Dermis blood vessel endothelial cell (primary cell): ENCODE measurements at places on chromosomes 4 and X. TPM values are rescaled to one million over a fixed set of nuclear protein-coding genes. Genes with fewer than 3 reads are reported as not detected.

Gene CYP2U1
- total RNA-seq, result 7.4 and 7.7 TPM in 2 replicates

Gene CTAG1B
- not detected in 2 replicates for total RNA-seq

Gene RHOXF2
- not detected in 2 replicates for total RNA-seq

Gene MAGED4
- 28.2 and 28.9 TPM in 2 replicates for total RNA-seq

Gene MAML3
- 5.6 and 7.7 TPM in 2 replicates for total RNA-seq

Gene GCNA
- 1.6 and 3.2 TPM in 2 replicates for total RNA-seq

Gene HPSE
- total RNA-seq, result 6.6 and 12.0 TPM in 2 replicates

Gene L1CAM
- total RNA-seq, result 1.1 and 2.4 TPM in 2 replicates

Gene ANK2
- total RNA-seq, result 41.4 and 65.1 TPM in 2 replicates

Gene RHOXF2B
- total RNA-seq, result not detected in 2 replicates

Gene IL15
- total RNA-seq, result 2.0 and 2.7 TPM in 2 replicates

Gene TMEM154
- 1.0 and 3.1 TPM in 2 replicates for total RNA-seq

Gene RIPPLY1
- not detected in 2 replicates for total RNA-seq
